ENCODE measurements at places on chromosomes 4 and X.

- DNase-seq = no peak
Observed at GRCh38 chrX:143945171-143945570, 61.3 kb downstream of the UBE2NL start.

GRCh38 chr4:106450249-106450648 is 81.7 kb upstream of the GIMD1 start:
- peak; percentile 2 for DNase-seq

DNA sequence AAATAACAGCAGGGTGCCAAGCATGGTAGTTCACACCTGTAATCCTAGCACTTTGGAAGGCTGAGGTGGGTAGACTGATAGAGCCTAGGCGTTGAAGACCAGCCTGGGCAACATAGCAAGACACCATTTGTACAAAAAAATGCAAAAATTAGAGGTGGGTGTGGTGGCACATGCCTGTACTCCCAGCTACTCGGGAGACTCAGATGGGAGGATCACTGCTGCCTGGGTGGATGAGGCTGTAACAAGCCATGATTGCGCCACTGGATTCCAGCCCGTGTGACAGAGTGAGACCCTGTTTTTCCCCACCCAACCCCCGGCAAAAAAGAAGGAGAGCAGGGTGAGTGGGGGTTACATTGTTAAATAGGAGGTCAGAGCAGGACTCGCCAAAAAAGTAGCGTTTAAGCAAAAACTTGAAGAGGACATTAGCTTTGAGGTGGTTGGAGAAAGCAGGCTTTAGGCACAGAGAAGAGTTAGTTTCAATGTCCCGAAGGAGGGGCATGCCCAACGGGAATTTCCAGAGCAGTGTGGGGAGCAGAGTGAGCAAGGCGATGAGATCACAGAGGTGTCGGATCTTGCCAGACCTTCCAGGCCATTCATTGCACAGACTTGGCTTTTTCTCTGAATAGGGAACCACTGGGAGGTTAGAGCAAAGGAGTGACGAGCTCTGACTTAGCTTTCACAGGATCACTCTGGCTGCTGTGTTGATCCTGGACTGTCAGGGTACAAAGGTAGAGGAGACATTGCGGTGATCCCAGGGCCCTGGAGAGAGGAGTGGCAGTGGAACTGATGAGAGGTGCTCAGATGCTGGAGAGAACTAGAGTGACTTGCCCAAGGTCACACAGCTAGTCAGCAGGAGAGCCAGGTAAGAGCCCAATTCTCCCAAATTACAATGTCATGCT is 70.6 kb downstream of the TRAPPC11 start:
- peak; percentile 7 for DNase-seq

GRCh38 chr4:107216379-107216778 is 180.3 kb upstream of the DKK2 start:
- DNase-seq = no peak

DNA sequence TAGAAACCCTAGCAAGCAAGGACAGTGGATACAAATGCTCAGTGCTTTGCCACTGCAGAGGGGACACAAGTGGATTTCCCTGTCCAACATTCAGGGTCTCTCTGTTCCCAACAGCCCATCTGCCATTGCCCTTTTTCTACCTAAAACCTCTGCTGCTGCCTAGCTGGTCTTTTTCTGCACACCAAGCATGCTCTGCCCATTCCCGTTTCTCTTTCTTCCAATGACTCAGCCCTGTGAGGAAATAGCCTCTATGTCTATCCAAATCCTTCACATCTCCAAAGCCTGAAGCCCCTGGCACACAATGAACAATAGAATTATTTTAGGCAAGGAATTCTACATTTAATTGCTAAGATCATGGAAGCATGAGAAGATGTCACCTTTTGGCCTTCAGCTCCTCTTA is 5.7 kb upstream of the AMELX start:
- DNase-seq = peak; percentile 11

DNA sequence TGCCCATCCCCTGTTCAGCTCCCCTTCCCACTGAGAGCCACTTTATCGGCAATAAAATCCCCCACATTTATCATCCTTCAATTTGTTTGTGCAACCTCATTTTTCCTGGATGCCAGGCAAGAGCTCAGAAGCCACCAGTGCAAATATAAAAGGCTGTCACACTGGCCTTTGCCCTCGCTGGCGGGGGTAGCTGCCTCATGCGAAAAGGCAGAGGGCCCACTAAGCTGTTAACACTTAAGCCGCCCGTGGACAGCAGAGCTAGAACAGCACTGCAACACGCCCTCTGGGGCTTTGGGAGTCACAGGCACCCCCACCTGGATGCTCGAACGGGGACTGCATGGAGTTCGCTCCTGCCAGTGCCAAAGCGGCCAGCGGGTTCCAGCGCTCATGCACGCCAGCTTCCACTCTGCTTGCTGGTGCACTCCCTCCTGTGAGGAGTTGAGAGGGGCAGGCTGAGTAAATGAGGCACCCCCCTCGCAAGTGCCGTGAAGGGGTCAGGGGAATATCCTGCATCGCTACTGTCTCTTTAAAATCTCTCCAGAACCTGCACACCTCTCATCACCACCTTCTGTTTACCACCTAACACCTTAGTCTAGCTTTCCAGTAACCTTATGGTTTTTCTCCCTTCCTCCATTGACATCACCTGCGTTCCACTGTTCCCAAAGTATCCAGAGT is 99.5 kb downstream of the SORBS2 start:
- no peak for DNase-seq

DNA sequence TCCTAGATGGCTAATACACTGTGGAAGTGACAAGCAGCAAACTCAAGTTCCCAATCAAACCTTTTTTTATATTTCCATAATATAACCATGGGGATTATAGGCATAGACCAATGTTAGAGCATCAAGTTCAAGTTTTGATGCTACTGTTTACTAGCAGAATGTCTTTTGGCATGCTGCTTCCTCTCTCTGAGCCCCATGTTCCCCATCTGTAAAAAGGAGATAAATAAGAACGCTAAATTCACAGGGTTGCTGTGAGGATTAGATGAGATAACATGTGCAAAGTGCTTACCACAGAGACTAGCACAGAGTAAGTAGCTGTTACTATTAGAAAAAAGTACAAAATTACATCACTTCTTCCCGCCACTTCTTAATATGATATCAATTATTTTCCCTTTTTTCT is 18.0 kb downstream of the MBNL3 start:
- DNase-seq = no peak

DNA sequence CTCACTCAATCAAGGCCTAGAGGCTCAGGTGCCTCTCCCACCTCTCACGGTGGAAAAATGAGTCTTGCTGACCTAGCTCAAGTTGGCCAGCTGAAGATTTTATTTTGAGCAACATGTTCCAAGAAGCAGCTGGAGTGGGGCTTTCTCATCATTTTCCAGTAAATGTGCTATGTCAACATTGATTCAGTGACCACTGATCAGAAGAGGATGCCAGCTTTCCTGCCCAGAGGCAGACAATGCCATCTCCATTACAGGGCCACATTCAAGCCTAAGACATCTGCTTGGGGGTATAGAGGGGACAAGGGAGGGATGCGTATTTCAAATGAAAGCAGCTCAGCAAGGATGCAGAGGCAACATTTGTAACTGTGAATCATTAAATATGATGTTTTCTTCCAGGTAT is 3.0 kb downstream of the MEPE start:
- peak; percentile 18 for DNase-seq

- no peak for DNase-seq
Observed at GRCh38 chr4:173827707-173828106, 297.7 kb upstream of the HAND2 start.

DNA sequence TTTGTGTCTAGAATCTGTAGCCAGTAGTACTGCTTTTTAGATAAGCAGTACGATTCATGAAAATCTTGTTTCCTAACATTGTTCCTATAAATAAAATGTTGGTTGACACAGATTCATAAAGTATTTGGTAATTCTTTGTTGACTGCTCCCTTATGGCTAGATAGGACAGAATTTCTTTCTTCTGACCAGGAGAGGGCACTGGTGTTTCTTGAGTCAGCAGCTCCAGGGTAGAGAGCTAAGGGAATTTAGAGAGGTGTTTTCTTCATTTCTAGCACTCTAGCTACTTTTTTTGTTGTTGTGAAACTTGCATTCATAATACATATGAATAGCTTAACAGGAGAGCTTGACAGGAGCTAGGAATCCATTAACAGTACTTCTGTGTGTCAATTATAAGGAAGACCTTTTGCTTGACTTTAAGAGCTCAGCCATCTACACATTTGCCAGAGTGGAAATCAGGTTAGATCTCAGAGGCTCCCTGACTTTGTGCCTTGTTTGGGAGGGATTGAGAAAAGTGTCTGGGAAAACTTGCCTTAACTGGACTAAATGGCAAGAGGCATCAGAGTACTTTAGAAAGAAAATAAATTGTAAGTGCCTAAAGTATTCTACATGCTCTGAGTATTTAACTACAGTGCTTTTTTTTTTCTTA is 756.1 kb downstream of the SH3BGRL start:
- DNase-seq = no peak

DNA sequence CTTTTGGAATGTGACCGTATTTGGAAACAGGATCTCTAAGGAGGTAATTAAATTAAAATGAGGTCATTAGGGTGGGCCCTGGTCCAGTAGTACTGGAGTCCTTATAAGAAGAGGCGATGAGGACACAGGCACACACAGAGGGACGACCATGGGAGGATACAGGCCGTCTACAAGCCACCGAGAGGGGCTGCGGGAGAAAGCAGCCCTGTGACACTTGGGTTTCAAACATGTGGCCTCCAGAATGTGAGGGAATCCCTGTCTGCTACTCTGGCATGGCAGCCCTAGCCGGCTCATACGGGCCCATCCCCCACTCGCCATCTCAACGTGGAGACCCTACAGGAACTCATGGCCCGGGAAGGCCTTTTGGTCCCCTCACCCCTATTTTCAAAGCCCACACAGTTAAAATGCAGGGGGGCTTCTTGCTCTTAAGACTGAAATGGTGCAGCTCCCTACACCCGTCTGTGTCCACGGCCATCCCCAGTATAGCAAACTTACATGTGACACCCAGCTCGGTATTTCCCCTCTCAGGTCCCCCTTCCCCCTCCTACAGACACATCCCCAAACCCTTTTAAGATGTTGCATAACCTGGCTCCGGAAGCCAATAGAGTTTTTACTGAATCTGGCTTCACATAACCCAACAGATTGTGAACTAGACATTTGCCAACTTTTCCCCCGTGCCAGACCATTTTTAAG is 124.1 kb upstream of the TBL1X start:
- DNase-seq = peak; percentile 80

GRCh38 chr4:183657564-183657963 is 1.4 kb downstream of the RWDD4 start:
- peak; percentile 29 for DNase-seq
